ENCODE measurements at places on chromosomes 16 and 17. TPM values are rescaled to one million over a fixed set of nuclear protein-coding genes. Genes with fewer than 3 reads are reported as not detected.

The FNDC8 gene
- not detected for total RNA-seq

The FMNL1 gene
- 3.1 TPM for total RNA-seq

The ADAM11 gene
- total RNA-seq: 0.52 TPM

The NDUFAF8 gene
- total RNA-seq: 15.7 TPM

The DOC2B gene
- 2.1 TPM for total RNA-seq

The MAP3K14 gene
- total RNA-seq: 1.6 TPM

The CLUH gene
- total RNA-seq: 33.9 TPM

The LRRC37A gene
- 2.6 TPM for total RNA-seq

The VTN gene
- total RNA-seq: 0.52 TPM

The IRF8 gene
- total RNA-seq: 19.8 TPM

The UBTF gene
- 51.7 TPM for total RNA-seq

The STAT5B gene
- total RNA-seq: 31.3 TPM

The OTOP2 gene
- not detected for total RNA-seq

The CAMTA2 gene
- total RNA-seq: 4.7 TPM

The HAPSTR1 gene
- total RNA-seq: 51.7 TPM

The PLXDC1 gene
- 0.52 TPM for total RNA-seq
